ENCODE measurements at places on chromosomes 3 and 15. TPM values are rescaled to one million over a fixed set of nuclear protein-coding genes. Genes with fewer than 3 reads are reported as not detected.

DGKG gene
- 6.2 TPM for total RNA-seq

SUSD5 gene
- under 0.01 TPM for total RNA-seq

LRRIQ4 gene
- total RNA-seq, result under 0.01 TPM

PRICKLE2 gene
- under 0.01 TPM for total RNA-seq

LCTL gene
- total RNA-seq, result not detected

TNNC1 gene
- 0.54 TPM for total RNA-seq

GLT8D1 gene
- total RNA-seq, result 31.0 TPM

PTX3 gene
- 2.2 TPM for total RNA-seq

C3orf20 gene
- total RNA-seq, result under 0.01 TPM

CD96 gene
- 1.1 TPM for total RNA-seq

CEP70 gene
- 11.8 TPM for total RNA-seq

SLC6A1 gene
- under 0.01 TPM for total RNA-seq

ZXDC gene
- 82.7 TPM for total RNA-seq

TMEM202 gene
- not detected for total RNA-seq

HSPBAP1 gene
- total RNA-seq, result 5.7 TPM

DUOX1 gene
- total RNA-seq, result under 0.01 TPM

A4GNT gene
- not detected for total RNA-seq

IFT57 gene
- total RNA-seq, result 36.6 TPM

LRRFIP2 gene
- total RNA-seq, result 34.7 TPM

ITIH4 gene
- 7.5 TPM for total RNA-seq

PLA2G4F gene
- total RNA-seq, result not detected

KNG1 gene
- total RNA-seq, result not detected

GTF2E1 gene
- 7.0 TPM for total RNA-seq

ITPKA gene
- 1.1 TPM for total RNA-seq

RPUSD3 gene
- 42.8 TPM for total RNA-seq

KLF15 gene
- total RNA-seq, result under 0.01 TPM

WNT5A gene
- not detected for total RNA-seq

TM4SF4 gene
- not detected for total RNA-seq

ZNF620 gene
- total RNA-seq, result 6.5 TPM

IQCH gene
- total RNA-seq, result 2.7 TPM
